ENCODE measurements at places on chromosomes 12 and 14.

- no peaks in the 10 kb centered on the region for H3K36me3 ChIP-seq
- H3K4me3 ChIP-seq: no peak overlapping the region
- H3K27ac ChIP-seq: no peak overlapping the region
Measured at GRCh38 chr12:70443062-70443673, 77.1 kb downstream of the KCNMB4 start.

- DNase-seq: no peak
- H3K27me3 ChIP-seq: no peaks in the 10 kb centered on the region
- H3K4me1 ChIP-seq: no peaks in the 10 kb centered on the region
- H3K4me3 ChIP-seq: no peak overlapping the region
Measured at GRCh38 chr12:79098530-79098929, 234.0 kb downstream of the SYT1 start.

GRCh38 chr12:70321191-70321590 lies 44.9 kb upstream of the KCNMB4 start:
- peaks cover 33% of the 10 kb centered on the region for H3K36me3 ChIP-seq
- no peak for DNase-seq
- H3K27ac ChIP-seq: no peak overlapping the region

GRCh38 chr12:105100998-105101397 lies 6.5 kb upstream of the WASHC4 start:
- no peak for DNase-seq
- no peak overlapping the region for H3K4me3 ChIP-seq
- H3K27ac ChIP-seq: peak overlapping the region; percentile 7
- H3K4me1 ChIP-seq: no peaks in the 10 kb centered on the region

GRCh38 chr12:552466-552865 lies 92.7 kb downstream of the B4GALNT3 start:
- H3K27ac ChIP-seq: no peak overlapping the region
- DNase-seq: no peak
- no peaks in the 10 kb centered on the region for H3K27me3 ChIP-seq
- peaks cover 21% of the 10 kb centered on the region for H3K4me1 ChIP-seq

- DNase-seq: no peak
- no peaks in the 10 kb centered on the region for H3K4me1 ChIP-seq
- H3K36me3 ChIP-seq: no peaks in the 10 kb centered on the region
- H3K27me3 ChIP-seq: no peaks in the 10 kb centered on the region
Measured at GRCh38 chr14:42665083-42665482, 1058.4 kb downstream of the LRFN5 start.

DNA sequence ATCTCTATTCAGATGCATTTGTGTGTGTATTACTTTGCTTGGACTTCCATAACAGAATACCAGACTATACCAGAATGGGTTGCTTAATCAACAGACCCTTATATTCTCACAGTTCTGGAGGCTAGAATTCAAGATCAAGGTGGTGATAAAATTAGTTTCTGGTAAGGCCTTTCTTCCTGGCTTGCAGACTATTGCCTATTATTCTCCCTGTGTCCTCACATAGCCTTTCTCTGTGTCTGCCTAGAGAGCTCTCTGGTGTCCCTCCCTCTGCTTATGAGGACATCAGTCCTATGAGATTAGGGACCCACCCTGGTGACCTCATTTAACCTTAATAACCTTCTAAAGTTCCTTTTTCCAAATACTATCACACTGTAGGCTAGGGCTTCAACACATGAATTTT lies 106.0 kb downstream of the FAR2 start:
- H3K36me3 ChIP-seq: no peaks in the 10 kb centered on the region
- no peaks in the 10 kb centered on the region for H3K4me1 ChIP-seq
- no peak overlapping the region for H3K4me3 ChIP-seq
- no peak overlapping the region for H3K27ac ChIP-seq

- H3K27me3 ChIP-seq: no peaks in the 10 kb centered on the region
- H3K4me3 ChIP-seq: no peak overlapping the region
- DNase-seq: no peak
- no peaks in the 10 kb centered on the region for H3K4me1 ChIP-seq
- H3K36me3 ChIP-seq: no peaks in the 10 kb centered on the region
Measured at GRCh38 chr14:62947301-62947700, 98.0 kb downstream of the KCNH5 start.

- H3K4me3 ChIP-seq: no peak overlapping the region
- H3K4me1 ChIP-seq: peaks cover 45% of the 10 kb centered on the region
- DNase-seq: no peak
- H3K27ac ChIP-seq: no peak overlapping the region
Measured at GRCh38 chr12:114697243-114697716, 13.3 kb upstream of the TBX3 start.

GRCh38 chr12:42255866-42256261 lies 17.8 kb upstream of the YAF2 start:
- H3K36me3 ChIP-seq: no peaks in the 10 kb centered on the region
- peaks cover 10% of the 10 kb centered on the region for H3K4me1 ChIP-seq
- no peak for DNase-seq
- H3K27ac ChIP-seq: no peak overlapping the region
- no peak overlapping the region for H3K4me3 ChIP-seq

GRCh38 chr14:85175556-85175955 lies 354.4 kb upstream of the FLRT2 start:
- H3K4me1 ChIP-seq: no peaks in the 10 kb centered on the region
- no peaks in the 10 kb centered on the region for H3K27me3 ChIP-seq
- no peak overlapping the region for H3K4me3 ChIP-seq
- no peak overlapping the region for H3K27ac ChIP-seq

DNA sequence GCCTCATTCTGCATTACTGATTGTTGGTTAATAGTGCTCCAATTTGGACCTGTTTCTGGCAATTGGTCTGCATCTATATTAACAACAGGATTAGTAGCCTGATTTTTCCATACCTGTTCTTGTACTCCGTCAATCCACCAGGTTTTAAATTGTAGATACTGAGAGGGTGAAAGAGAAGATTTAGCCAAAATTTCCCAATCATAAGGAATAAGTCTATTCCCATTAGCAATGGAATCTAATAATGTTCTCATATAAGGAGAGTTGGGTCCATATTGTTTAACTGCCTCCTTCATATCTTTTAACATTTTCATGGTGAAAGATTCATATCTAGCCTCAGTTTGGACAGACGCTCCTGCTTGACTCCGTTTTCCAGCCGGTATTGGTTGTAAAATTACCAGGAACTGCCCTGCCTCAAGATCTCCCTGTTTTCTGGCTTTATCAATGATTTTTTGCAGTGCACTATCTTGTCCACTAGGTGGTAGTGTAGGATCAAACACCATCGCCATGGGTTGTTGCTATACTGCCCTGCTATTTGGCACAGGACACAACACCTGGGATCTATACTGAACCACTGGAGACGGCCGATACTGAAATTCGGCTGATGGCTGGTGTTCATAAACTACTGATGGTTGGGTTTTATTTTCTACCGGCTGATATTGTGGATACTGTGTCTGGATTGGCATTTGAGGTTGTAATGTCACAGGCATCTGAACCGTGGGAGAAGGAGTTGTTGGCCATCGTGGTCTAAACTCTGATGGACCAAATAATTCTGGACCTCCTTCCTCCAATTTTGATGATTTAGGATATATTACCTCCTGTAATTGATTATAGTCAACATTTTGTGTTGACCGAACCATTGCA lies 25.2 kb downstream of the DHRS4L2 start:
- H3K4me3 ChIP-seq: no peak overlapping the region
- H3K27ac ChIP-seq: no peak overlapping the region
- DNase-seq: no peak
- no peaks in the 10 kb centered on the region for H3K27me3 ChIP-seq
- no peaks in the 10 kb centered on the region for H3K36me3 ChIP-seq

- no peaks in the 10 kb centered on the region for H3K4me1 ChIP-seq
- no peaks in the 10 kb centered on the region for H3K36me3 ChIP-seq
- no peak overlapping the region for H3K27ac ChIP-seq
- no peak for DNase-seq
- H3K27me3 ChIP-seq: no peaks in the 10 kb centered on the region
Measured at GRCh38 chr14:99351166-99352007, 79.4 kb upstream of the BCL11B start.

DNA sequence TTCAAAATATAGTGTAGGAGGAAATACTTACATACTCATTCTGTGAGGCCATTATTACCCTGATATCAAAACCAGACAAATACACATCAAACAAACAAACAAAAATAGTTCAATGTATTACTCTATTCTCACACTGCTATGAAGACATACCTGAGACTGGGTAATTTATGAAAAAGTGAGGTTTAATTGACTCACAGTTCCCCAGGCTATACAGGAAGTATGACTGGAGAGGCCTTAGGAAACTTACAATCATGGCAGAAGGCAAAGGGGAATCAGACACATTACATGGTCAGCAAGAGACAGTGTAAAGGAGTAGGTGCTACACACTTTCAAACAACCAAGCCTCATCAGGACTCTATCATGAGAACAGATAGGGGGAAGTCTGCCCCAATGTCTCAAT lies 1023.2 kb downstream of the TMTC2 start:
- no peaks in the 10 kb centered on the region for H3K4me1 ChIP-seq
- DNase-seq: no peak
- no peaks in the 10 kb centered on the region for H3K27me3 ChIP-seq
- no peaks in the 10 kb centered on the region for H3K36me3 ChIP-seq
- no peak overlapping the region for H3K27ac ChIP-seq

DNA sequence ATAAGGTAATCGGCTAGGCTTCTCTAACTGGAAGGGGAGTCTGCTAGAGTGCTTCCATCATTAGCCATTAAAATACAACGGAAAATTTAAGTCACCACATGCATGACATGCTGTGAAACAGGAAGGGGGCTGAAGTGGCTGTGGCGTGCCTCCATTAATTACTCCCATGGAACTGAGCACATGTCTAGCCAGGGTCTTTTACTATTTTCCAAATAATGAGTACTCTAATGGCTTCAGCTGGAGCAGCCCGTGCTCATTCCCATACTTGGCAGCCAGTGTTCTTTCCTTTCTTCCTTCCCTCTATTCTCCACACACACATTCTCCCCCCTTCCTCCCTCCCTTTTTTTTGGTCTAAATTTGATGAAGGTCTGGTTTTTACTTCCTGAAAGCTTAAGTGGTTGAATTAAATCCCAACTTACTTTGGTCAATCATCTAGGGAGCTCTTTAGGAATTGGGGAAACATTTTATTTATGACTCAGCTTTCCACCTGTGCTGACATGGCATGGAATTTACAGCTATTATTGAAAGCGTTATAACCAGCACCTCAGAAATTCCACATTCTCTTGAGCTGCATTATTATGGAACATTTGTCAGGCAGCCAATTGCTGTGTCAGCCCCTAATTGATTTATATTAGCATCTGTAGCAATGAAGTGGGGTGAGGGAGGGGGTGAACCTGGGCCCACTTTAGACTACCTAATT lies 72.3 kb downstream of the LRIG3 start:
- no peak overlapping the region for H3K27ac ChIP-seq
- no peaks in the 10 kb centered on the region for H3K36me3 ChIP-seq
- no peak overlapping the region for H3K4me3 ChIP-seq

DNA sequence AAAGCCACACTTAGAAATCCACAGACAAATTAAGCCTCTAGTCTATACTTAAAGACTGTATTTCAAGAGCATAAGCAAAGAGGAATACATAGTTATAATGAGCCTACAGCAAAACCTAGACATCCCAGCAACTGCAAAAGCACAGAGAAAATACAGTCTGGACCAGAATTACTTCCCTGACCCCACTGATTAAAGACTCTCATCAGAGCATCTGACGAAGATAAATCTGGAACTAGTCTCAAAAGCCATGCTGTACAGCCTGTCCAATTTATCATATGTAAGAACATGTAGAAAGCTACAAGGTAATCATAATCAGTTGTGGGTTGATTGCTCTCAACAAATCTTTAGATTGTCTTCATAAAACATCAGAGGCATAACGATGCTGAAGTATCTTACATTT lies 285.1 kb upstream of the CAND1 start:
- H3K4me3 ChIP-seq: no peak overlapping the region
- H3K27ac ChIP-seq: no peak overlapping the region
- H3K4me1 ChIP-seq: no peaks in the 10 kb centered on the region
- DNase-seq: no peak

GRCh38 chr12:63996556-63996955 lies 152.1 kb downstream of the SRGAP1 start:
- H3K4me1 ChIP-seq: peaks cover 13% of the 10 kb centered on the region
- H3K36me3 ChIP-seq: no peaks in the 10 kb centered on the region
- no peaks in the 10 kb centered on the region for H3K27me3 ChIP-seq
- no peak overlapping the region for H3K27ac ChIP-seq

GRCh38 chr12:47652521-47653234 lies 53.2 kb downstream of the RPAP3 start:
- H3K4me1 ChIP-seq: peaks cover 20% of the 10 kb centered on the region
- no peaks in the 10 kb centered on the region for H3K27me3 ChIP-seq

GRCh38 chr12:1919763-1920162 lies 1.3 kb upstream of the CACNA2D4 start:
- no peak for DNase-seq
- no peak overlapping the region for H3K4me3 ChIP-seq
- no peak overlapping the region for H3K27ac ChIP-seq
- H3K36me3 ChIP-seq: no peaks in the 10 kb centered on the region

DNA sequence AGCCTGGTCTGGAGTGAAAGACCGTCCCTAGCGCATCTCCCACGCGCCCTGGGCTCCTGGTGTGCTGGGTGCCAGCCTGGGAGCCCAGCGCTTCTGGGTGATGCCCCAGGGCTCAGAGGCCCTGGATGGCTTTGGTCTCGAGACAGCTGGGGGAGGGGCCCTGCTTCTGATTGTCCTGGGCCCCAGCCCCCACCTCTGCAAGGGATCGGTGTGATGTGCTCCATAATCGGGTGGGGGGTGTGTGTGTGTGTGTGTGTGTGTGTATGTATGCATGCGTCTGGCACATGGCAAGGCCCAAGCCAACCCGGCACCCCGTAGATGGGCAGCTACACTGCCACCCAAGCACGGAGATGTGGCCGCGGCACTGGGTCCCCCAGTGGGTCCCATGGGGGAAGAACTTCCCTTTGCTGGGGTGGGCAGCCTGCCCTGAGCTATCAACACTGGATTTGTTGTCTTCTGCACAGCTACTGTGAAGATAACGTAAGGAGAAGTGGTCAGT lies 3.1 kb downstream of the ZBTB42 start:
- H3K27me3 ChIP-seq: no peaks in the 10 kb centered on the region
- peaks cover 31% of the 10 kb centered on the region for H3K4me1 ChIP-seq
- H3K27ac ChIP-seq: no peak overlapping the region
- no peaks in the 10 kb centered on the region for H3K36me3 ChIP-seq
- H3K4me3 ChIP-seq: no peak overlapping the region

GRCh38 chr14:37594971-37595808 lies at the start of the genes FOXA1 and TTC6:
TSS of gene FOXA1 (minus strand) at chr14:37595249. CDS start at chr14:37594972, 277 bp downstream.
TSS of gene TTC6 (plus strand) at chr14:37595629. CDS start at chr14:37622065, 26,436 bp downstream.
- H3K4me1 ChIP-seq: peaks cover 32% of the 10 kb centered on the region
- H3K27ac ChIP-seq: peak within 1 kb of the TSS; percentile 95
- peak within 1 kb of the TSS; percentile 72 for H3K4me3 ChIP-seq

DNA sequence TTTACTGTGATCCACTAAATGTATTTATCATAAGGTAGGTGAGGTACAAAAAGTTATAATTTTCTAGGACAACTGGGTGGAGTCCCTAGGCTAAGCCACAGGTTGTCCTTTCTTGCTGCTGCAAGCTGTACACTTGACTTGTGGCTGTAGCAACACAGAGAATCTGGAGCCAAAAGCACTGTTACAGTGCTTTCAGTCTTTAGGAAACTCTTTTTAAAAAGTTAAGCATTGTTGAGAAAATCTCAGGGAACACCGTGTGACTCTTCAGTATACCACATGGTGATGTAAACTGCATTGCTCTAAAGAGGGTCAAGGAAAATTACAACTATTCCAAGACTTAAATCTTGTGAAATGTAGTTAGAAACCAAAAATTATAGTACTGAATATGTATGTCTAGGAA lies 11.4 kb downstream of the SLC15A5 start:
- no peaks in the 10 kb centered on the region for H3K27me3 ChIP-seq
- no peaks in the 10 kb centered on the region for H3K4me1 ChIP-seq
- no peak for DNase-seq
- no peaks in the 10 kb centered on the region for H3K36me3 ChIP-seq
- H3K27ac ChIP-seq: no peak overlapping the region

- no peaks in the 10 kb centered on the region for H3K36me3 ChIP-seq
- no peak overlapping the region for H3K4me3 ChIP-seq
- H3K4me1 ChIP-seq: peaks cover 5% of the 10 kb centered on the region
- no peaks in the 10 kb centered on the region for H3K27me3 ChIP-seq
- no peak overlapping the region for H3K27ac ChIP-seq
Measured at GRCh38 chr14:76870166-76870565, 44.0 kb downstream of the LRRC74A start.
